ENCODE measurements at places on chromosomes 2 and 18.

DNA sequence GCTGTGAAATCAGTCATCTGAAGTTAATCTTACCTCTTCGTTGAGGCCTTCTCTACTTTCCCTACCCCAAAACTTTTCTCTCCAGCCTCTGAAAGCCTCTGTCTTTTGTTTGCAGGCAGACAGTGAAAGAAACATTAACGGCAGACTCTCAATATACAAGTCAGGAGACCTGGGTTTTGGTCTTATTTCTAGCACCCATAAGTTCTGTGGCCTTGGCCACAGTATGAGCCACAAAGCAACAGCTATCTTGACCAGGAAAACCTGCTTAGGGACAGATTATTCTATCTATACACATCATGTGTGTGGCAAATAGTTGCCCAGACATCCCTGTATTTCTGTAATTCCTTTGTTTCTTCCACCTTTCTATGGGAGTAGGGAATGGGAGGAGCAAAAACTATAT is 318.3 kb downstream of the AGPS start:
- DNase-seq = no peak

DNA sequence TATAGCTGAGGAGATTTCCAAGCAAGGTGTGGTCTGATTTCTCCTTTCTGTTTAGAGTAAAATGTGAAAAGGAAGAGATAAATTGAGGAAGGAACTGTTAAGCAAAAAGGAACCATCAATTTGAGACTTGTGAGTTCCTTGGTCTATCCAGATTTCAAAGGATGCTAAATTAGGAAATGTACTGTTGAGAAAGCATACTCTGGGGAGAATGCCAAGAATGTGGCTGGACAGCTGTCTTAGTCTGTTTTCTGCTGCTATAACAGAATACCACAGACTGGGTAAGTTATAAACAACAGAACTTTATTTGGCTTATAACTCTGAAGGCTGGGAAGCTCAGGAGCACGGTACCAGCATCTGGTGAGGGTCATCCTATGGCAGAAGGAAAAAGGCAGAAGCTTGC is 1097.2 kb downstream of the TDRD15 start:
- no peak for DNase-seq

DNA sequence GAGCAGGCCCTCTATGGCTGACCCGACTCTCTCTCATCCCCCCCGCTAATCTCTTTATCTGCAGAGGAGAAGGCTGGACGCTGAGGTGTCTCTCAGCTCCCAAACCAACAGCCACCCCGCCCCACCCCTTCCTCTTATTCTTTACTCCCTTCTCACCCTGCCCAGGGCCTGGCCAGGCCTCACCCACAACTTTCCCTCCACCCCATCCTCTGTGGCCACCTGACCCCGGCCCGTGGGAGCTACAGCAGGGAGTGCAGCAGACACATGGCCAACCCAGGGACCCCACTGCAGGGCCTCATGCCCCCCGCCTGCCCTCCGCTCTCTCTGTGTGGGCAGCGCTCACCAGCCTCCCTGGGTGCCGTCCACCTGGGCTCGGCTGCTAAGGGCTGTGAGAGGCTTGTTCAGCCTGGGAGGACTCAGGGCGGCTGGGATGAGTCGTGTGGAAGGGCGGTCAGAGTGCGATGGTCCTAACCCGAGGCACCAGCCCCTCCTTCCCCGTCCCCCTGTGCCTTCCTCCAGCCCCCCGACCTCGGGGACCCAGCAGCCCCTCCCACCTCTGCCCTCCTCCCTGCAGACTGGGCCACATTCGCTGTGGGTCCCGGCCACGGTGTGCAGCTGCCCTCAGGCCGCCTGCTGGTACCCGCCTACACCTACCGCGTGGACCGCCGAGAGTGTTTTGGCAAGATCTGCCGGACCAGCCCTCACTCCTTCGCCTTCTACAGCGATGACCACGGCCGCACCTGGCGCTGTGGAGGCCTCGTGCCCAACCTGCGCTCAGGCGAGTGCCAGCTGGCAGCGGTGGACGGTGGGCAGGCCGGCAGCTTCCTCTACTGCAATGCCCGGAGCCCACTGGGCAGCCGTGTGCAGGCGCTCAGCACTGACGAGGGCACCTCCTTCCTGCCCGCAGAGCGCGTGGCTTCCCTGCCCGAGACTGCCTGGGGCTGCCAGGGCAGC is 6.8 kb downstream of the NEU4 start:
- DNase-seq = no peak

DNA sequence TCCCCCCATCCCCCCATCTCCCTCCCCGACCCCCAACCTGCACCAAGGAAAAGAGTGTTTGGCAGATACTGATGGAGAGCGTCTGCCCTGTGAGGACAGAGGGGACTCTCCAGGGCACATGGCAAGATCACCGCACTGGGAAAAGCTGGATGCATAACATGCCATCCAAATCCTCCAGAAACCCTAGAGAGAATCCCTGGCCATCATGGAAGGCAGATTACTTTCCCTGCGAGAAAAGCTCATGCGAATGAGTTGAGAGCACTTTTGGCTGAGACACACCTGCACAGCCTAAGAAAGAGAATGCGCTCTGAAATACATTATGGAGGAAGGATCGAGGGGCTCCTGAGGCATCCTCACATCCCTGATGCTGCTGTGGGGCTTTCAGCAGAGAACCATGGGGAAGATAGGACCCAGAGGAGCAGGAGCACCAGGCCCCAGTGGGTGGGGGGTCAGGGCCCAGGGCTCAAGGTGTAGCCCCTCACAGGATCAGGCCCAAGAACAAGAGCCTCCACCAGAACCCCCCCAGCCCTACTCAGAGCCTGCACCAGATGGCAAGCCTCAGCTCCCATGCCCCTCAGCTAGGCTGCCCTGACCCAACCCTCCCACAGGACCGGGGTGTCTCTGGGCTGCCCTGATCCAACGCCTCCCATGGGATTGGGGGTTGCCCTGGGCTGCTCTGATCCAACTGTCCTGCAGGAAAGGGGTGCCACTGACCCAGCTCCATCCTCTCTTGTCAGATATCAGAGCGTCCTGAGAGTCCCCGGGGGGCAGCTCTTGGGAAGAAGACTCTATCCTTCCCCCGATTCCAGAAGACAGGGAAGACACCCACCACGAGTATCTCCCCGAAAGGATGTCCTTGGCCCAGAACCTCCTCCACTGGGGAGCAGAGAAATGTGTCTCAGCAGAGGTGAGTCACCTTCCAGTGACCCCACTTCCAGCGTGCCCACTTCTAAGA is 153.4 kb downstream of the NDUFA10 start:
- no peak for DNase-seq

GRCh38 chr2:128549646-128550260 is 231.1 kb upstream of the HS6ST1 start:
- no peak for DNase-seq

DNA sequence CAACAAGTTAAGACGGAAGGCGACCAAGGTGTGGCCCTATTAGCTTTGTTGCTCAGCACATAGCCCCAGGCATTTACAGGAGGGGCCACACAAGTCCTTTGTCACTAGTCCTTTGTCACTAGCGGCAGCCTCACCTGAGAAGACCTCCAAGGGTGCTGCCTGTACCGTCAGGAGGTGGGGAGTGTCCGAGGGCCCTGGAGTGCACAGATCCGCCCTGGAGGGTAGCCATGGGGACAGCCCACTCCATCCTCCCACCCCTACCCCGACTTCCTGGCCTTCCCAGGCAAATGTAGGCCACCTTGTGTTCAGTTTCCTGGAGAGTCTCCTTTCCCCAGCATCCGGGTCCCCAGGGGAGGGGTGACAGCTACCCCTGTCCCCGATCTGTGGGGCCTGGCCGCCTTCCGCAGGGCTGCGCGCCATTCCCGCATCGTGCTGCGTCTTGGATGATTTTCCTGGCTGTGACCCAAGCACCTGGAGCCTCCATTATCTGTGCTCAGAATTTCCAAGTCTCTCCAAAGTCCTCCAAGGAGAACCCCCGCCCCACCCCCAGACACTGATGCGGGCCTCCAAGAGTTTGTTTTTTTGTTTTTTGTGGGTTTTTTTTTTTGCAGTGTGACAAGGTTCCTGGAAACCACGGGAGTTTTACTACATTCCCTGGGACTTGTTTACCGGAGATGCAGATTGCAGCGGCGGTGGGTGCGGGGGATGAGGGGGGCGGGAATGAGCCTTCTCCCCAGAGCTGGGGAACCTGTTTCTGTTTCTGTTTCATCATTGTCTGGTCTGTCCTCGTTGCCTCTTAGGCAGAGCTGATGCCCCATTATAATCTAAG is 28.6 kb downstream of the TEX44 start:
- no peak for DNase-seq

DNA sequence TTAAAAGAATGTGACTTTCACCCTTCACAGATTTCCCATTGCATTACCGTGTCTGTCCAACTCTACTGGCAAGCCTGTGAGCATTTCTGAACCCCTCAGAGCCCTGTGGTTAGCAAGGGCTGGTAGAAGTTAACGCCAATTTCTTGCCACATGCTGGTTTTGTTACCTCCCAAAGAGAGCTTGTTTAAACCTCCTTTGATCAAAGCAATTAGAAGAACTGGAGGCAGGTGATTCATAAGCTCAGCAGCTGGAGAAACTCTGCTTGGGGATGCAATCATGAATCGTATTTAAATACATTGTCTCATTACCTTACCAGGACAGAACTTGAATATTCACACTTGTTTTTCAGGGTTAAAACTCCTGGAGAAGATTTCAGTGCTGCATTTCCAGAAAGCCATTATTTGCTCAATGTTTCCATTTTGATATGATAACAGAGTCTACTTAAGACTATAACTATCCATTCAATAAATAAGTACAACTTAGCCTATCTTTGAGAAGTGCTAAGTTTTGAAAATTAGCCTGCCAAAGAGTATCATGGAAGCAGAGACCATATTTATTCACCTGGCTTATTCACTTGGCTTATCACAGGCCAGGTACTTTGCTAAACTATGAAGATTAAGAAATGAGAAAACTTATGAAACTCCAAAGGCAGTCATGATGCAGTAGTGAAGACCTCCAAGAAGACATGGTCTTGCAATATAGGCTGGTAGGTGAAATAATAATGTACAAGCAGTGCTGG is 292.8 kb downstream of the INSIG2 start:
- no peak for DNase-seq

GRCh38 chr2:88129313-88129959 is 1.6 kb upstream of the FABP1 start:
- no peak for DNase-seq

DNA sequence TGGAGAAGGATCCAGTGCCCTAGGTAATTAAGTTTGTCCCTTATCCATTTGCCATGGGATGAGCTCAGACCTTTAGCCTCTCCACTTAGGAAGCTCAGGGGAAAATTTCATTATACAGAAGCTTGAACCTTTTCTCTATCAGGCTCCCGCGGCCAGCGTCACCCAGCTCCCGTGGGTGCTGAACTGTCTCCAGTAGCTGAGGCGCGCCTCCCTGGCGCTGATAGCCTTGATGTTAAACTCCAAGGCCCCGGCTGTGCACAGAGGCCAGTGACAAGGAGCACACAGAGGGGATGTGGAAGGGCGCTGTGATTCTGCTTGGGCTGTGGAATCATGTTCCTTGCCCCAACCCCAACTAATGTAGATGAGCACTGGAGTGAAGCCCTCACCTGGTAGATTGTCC is 50.8 kb downstream of the NRP2 start:
- DNase-seq = no peak

- no peak for DNase-seq
Measured at GRCh38 chr2:177029501-177029900, 183.1 kb upstream of the HNRNPA3 start.

GRCh38 chr2:222813177-222813843 is 47.5 kb upstream of the ACSL3 start:
- DNase-seq = no peak

DNA sequence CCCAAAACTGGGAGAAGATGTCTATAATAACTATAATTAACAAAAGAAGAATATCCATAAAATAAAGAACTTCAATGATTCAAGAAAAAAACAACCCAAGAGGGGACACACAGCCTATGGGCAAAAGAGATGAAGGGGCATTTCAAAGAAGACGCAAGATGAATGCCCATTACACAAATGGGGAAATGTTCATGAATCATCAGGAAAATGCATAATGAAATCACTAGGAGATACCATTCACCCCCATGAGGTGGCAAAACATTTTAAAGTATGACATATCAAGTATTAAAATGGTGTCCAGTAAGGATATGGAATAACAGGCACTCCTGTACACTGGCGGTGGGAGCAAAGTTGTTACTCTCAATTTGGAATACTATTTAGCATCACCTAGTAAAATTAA is 183.3 kb downstream of the TXNL1 start:
- DNase-seq = no peak

GRCh38 chr2:221787561-221787960 is 215.5 kb upstream of the EPHA4 start:
- no peak for DNase-seq

GRCh38 chr2:34627003-34627402 is 1027.9 kb upstream of the FAM98A start:
- peak; percentile 89 for DNase-seq

DNA sequence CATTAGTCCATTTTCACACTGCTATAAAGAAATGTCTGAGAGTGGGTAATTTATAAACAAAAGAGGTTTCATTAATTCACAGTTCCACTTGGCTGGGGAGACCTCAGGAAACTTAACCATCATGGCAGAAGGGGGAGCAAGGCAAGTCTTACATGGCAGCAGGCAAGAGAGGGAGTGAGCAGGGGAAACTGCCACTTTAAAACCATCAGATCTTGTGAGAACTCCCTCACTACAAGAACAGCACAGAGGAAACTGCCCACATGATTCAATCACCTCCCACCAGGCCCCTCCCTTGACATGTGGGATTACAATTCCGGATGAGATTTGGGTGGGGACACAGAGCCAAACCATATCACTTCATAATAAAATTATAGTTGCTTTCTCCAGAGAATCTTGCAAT is 365.5 kb upstream of the ID2 start:
- no peak for DNase-seq

DNA sequence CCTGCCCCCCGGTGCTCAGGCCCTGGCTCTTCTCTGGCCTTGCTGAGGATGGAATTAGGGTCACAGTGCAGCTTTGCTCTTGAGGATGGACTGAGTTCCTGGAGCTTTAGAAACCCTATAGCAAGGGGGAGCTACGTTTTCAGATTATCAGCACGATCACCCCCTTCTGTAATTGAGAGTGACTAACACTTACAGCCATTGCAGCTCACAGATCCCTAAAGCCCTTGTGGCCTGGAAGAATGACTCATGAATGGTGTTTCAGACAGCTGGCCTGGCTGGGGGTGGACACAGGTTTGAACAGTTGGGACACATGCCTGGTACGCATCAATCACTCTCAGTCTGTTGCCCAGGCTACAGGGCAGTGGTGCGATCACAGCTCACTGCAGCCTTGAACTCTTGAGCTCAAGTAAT is 79.7 kb upstream of the IGFBP5 start:
- peak; percentile 100 for DNase-seq

DNA sequence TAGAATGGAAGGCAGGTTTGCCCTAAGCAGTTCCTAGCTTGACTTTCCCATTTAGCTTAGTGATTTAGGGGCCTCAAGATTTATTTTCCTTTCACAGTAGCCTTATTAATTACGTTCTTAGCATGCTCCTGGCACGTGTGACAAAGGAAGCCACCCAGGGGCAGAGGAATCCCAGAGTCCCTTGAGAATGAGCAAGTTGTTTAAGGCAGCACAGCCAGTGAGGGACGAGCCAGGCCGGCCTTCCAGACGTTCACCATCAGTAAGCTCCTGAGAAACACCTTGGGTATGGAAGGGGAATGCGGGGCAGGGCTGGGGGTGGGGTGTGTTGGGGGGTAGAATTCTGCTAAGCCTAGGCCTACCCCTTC is 76.3 kb downstream of the SOWAHC start:
- DNase-seq = no peak

GRCh38 chr2:217568289-217568971 is 434.4 kb downstream of the TNS1 start:
- DNase-seq = no peak

- no peak for DNase-seq
Measured at GRCh38 chr2:133734716-133735495, 166.6 kb upstream of the NCKAP5 start.
